Fibroblast of skin of scalp (primary cell): ENCODE measurements at places on chromosomes 4 and X.

DNA sequence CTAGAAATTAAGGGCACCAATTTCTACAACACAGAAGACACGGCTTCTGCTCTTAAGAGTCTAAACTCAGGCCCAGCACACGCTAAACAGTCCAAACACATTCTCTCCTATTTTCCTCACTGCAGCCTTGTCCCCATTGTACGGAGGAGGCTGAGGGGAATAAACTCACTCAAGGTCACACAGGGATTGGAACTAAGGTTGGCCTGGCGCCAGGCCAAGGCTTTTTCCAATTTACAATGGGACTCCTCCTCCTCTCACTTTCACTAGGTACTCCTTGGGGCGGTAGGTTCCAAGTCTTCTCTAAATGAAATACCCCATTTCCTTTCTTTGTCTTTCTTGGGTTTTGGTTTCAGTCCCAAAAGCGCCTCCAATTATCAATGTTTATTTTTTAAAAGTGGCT is 48.7 kb upstream of the CRMP1 start:
- no peak for DNase-seq

GRCh38 chr4:176054942-176055341 is 10.7 kb upstream of the WDR17 start:
- no peak for DNase-seq

DNA sequence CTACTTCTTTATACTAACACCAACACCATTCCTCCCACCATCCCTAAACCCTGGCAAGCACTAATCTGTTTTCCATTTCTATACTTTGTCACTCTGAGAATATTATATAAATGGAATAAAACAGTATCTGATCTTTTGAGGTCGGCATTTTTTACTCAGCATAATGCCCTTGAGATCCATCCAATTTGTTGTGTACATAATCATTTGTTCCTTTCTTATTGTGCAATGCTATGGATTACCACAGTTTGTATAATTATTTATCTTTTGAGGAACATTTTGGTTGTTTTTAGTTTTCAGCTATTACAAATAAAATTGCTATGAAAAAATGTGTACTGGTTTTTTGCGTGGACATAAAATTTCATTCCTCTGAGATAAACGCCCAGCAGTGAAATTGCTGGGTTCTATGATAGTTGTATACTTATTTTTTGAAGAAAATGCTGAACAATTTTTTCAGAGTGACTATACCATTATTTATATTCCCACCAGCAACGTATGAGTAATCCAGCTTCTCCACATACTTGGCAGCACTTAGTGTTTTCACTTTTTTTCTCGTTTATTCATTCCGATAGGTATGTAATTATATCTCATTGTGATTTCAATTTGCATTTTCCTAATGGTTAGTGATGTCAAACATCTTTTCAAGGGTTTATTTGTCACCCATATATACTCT is 154.3 kb upstream of the DCAF8L1 start:
- DNase-seq, result peak; percentile 25

DNA sequence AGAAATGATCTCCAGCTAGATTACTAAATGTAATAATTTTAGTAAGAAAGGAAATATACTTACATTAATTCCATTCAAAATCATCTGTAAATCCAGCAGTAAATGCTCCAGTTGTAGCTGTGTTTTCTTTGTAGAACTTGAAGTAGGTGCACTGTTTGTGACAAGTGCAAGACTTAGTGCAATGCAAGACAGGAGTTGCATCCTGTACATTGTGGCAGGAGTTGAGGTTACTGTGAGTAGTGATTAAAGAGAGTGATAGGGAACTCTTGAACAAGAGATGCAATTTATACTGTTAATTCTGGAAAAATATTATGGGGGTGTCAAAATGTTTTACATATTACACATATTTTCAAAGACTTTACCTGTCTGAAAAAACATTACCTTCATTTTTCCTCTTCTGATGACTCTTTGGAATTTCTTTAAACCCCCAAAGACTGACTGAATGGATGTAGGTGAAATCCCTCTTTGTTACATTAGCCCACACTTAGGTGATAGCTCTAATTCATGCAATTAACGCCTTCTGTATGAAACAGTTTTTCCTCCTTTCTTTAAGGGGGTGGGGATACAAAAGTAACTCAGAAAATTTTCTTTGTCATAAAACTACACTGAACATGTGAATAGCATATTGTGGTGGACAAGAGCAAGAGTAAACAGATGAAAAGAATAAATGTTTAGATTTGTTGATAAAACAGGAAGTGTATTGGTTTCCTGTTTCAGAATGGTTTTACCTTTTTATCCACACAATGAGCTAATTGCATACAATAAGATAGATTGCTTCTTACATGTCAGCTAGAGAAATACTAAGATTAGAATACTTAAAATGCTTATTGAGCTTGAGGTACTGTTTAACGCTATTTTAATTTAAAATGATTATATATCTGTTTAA is at the start of gene IL2:
Gene IL2, minus strand, starts transcription at position 495 of the 886 bp plus-strand sequence. Its CDS starts 285 bp downstream, at position 210.
- no peak for DNase-seq

GRCh38 chr4:87851332-87851731 is 18.6 kb downstream of the MEPE start:
- DNase-seq, result no peak

DNA sequence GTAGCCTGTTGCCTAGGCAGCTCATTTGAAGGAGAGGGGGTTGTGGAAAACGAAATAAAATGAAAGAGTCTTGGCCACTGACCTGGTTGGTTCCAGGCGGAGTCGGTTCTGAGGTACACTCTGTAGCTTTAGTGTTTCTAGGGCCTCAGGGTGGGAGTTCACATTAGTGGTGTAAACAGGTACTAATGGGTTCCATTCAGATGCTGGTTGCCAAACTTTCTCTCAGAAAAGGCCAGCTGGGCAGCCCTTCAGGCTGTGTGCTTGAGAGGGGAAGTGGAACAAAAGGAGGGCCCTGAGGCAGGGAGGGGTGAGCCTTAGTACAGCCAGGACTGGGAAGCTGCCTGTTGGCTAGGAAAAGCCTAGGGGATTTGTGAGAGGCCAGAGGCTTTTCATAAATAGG is 24.8 kb downstream of the NHSL2 start:
- DNase-seq, result no peak

DNA sequence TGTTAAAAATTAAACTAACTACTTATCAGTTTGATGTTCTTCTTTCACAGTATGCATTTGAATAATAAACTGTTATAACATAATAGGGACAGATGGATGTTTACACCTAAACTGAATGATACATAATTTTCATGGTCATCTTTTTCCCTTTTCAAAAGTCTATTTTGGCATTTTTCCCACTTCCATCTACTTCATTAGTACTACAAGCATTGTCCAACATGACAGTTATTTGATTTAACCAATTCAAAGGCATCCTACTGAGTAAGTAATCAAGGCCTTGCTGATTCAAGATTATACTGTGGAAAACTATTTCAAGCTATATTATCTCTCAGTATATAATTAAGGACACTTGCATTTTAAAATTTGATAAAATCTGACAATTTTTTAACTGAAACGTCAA is 212.9 kb downstream of the FAT4 start:
- no peak for DNase-seq

GRCh38 chr4:169492436-169493163 is 119.8 kb downstream of the NEK1 start:
- peak; percentile 52 for DNase-seq

DNA sequence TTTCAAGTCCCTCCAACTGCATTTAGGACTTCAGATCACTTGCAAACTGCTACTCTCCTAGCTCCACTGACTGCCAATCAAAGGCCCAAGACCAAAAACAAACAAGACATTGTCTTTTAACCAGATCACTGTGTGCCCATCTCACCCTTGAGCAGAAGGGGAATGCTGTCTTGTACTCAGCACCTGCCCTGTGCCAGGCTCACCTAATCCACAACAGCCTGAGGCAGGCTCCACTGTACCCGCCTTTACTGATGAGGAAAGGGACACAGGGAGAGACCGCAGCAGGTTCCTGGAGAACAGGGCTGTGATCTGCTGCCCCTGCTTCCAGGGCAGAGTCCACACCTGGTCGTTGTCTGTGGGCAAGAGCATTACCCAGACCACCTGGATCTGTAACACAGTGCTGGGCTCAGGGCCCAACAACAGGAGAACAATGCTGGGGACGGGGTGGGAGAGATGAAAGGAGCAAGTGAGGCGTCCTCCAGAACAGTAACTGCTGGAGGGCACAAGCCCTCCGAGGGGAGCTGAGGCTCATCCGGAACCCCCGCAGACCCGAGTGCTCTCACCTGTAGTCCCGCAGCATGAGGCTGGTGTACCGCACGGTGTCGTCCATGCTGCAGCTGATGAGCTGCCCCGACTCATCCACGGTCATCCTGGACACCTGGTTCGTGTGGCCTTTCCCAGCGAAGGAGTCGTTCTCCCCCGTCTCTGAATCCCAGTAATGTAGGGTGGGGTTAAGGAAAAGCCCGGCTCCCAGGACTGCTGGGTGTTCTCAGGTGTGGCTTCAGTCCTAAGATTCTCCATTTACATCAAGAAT is 33.9 kb downstream of the WDR1 start:
- DNase-seq, result no peak

GRCh38 chr4:627347-628125 is 2.2 kb downstream of the PDE6B start:
- DNase-seq, result no peak

- no peak for DNase-seq
Observed at GRCh38 chrX:13794417-13794816, 22.5 kb downstream of the GPM6B start.

DNA sequence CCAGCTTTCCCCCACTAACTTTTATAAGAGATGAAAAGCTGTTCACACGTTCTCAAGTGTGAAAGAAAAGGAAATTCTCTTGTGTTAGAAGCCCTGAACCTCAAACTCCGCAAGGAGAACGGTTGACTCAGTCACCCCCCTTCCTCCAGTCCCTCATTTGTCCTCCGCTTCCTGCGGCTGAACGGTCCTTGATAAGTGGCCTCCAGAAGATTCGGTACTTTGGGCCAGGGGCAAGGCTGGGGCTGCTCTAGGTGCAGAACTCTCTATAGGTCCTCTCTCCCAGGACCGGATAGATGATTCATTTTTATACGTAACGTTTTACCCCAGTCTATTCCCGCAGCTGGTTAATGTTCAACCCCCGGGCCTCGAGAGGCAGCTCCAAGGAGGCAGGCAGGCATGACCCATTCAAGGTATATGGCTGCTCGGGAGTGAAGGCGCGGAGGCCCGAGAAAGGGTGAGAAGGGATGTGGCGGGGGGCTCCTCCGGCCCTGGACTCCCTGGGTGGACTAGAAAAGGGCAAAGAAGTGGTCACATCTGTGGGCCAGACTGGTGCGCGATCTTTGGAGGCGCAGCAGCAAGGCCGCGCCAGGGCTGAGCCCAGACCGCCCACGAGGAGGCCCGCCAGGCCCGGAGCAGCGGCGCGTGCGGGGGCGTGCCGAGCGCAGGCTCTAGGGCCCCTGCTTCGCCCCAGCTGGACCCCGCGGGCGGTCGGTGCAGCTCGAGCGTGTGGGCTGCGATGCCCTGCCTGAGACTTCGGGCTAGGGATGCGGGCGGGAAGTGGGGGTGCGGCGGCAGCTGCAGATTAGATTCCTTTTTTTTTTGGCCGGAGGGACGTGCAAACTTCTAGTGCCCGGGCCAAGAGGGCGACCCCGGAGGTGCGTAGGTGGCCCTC is 11.7 kb downstream of the PITX2 start:
- DNase-seq, result peak; percentile 23

DNA sequence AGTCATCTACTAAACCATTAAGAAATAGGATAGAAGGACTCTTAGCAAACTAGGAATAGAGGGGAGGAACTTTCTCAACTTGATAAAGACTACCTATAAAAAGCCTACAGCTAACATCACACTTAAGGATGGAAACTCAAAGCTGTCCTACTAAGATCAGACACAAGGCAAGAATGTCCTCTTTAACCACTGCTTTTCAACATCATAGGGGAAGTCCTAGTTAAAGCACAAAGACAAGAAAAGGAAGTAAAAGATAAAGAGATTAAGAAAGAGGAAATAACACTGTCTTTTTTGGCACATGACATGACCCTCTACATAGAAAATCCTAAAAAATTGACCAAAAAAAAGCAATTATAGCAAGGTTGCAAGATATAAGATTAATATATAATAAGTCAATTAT is 136.6 kb downstream of the FBXW7 start:
- DNase-seq, result no peak

- no peak for DNase-seq
Observed at GRCh38 chr4:47498899-47499298, 13.8 kb downstream of the ATP10D start.

GRCh38 chr4:76659103-76659490 is 224.1 kb downstream of the SHROOM3 start:
- DNase-seq, result no peak

DNA sequence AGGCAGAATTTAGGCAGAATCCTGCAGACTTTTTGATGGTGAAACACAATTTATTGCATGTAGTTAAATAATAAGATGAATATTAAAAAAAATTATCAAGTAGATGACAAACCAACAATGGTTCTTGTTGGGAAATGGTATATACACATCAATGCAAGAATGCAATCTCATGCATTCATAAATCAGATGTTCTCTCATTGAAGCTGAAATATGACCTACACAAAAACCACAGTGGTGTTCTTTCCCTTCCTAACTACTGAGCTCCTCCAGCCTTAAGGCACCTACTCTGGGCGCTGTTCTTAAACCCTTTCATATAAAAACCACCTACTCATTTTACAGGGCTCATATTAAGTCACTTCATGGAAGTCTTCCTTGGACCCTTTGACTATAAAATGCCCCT is 64.1 kb downstream of the ANTXR2 start:
- DNase-seq, result no peak

GRCh38 chr4:69092190-69092589 is 4.1 kb upstream of the UGT2B7 start:
- DNase-seq, result peak; percentile 28

- peak; percentile 2 for DNase-seq
Observed at GRCh38 chrX:75181721-75182120, 25.6 kb upstream of the ABCB7 start.

- DNase-seq, result no peak
Observed at GRCh38 chrX:82648062-82648461, 860.0 kb upstream of the POU3F4 start.

DNA sequence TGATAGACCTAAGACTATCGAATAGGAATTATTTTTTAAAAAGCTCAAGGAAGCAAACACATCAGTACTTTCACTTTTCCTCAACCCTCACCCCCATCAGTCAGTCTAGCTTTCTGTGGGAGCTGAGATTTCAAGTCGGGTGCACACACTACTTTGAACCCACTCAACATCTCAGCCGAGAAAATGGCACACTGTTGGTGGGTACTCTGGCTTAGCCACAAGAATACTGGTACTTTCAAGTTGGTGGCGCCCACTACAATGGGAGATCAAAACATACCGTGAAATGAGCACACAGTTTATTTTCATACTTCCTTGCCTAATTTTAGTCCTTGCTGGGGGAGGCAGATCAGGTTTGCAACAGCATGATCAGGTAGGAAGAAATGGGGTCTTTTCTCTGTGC is 10.2 kb downstream of the CD40LG start:
- DNase-seq, result no peak

DNA sequence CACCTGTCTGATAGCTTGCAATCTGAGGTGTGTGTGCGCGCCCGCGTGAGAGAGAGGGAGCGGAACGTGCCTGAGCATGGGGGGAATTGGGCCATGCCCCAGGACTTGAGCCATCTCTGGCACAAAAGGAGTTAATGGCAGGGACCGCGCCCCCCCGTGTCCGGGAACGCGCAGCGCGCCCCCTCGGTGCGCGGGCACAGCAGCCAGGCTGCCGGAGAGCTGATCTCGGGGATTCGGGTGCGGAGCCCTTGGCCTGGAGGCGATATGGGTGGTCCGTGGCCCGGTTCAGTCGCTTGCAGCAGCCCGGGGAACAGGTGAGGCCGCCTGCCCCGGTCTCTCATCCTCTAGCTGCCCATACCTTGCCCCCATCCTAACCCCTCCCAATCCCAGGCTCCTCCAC is at the start of gene NLGN3:
Gene NLGN3, plus strand, starts transcription at position 191 of the 400 bp plus-strand sequence. CDS start 2,909 bp downstream, outside the sequence.
- DNase-seq, result no peak
